T1000 (cell line): ENCODE measurements at places on chromosomes 7 and 10.

- DNase-seq = no peak
These were observed 55.0 kb downstream of the ST7 start for GRCh38 chr7:117008118-117008885.

- no peak for DNase-seq
These were observed 36.4 kb downstream of the VCL start for GRCh38 chr10:74034301-74034700.

GRCh38 chr10:30422981-30423654, 10.9 kb upstream of the MAP3K8 start:
- no peak for DNase-seq

DNA sequence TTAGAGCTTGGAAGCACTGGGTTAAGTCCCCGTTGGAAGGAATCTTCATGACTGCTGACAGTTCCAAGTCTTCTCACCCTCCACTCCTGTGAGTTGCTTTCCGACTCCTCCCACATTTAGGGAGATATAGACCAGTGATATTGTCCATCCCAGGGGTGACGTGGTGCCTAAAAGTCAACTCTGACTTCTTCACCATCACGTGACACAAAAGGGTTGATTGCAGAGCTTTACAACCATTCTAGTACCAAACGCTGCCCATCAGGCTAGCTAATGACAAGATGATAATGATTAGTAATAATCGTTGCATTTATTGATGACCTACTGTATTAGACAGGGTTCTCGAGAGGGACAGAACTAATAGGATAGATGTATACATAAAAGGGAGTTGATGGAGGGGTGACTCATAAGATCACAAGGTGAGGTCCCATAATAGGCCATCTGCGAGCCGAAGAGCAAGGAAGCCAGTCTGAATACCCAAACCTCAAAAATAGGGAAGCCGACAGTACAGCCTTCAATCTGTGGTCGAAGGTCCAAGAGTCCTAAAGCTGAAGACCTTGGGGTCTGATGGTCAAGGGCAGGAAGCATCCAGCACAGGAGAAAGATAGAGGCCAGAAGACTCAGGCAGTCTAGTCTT, 85.3 kb upstream of the CARD11 start:
- DNase-seq = no peak

- DNase-seq = no peak
These were observed 8.2 kb downstream of the MTG1 start for GRCh38 chr10:133401981-133402725.

DNA sequence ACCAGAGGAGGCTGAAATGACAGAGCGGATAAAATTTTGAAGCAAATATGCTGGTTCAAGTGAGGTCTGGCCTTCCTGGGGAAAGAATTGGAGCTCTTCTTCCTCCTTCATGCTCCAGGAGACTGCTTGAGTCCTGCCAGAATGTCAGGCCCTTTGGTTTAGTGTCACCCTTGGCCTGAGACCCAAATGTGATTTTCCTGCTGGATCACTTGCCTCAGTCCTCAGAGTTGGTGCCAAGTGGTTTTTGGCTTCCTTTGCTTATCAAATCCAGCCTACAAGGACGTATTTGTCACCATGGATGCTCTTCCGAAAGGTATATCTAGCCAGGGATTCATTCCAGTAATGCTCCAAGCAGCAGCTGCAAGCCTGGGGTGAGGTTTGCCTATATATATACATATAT, 118.4 kb downstream of the PLPP4 start:
- DNase-seq = no peak

DNA sequence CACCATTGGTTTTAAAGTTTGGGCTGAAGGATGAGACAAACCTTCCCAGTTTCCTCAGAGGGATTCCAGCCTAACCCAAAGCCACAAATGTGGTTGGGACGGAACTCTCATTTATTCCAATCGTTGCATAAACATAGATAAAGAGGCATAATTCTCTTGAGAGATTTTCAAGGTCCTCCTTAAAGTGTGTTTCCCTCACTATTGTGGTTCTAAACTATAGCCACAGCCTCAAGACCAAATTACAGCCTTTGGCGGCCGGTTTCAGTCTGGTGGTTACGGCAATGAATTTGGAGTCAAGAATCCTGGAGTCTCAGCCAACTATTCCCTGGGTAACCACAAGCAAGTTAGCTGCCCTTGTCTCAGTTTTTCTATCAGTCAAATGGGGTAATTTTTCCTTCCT, 42.6 kb downstream of the SEM1 start:
- DNase-seq = no peak

DNA sequence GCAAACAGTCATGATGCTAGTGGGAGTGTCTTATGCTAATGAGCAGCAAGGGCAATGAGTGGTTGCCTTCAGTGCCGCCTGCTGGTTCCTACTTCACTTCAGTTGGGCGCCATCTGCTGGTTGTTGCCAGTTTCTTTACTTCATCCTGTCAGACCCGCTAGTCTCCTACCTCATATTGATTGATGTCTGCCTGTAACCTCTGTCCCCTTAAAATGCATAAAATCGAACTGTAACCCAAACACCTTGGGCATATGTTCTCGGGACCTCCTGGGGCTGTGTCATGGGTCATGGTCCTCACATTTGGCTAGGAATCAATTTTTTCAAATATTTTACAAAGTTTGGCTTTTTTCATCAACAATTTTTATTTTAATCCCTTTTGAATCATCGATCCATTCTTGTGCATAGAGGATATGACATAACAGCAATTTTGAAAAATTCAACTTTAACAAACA, 62.8 kb upstream of the C7orf33 start:
- DNase-seq = no peak

DNA sequence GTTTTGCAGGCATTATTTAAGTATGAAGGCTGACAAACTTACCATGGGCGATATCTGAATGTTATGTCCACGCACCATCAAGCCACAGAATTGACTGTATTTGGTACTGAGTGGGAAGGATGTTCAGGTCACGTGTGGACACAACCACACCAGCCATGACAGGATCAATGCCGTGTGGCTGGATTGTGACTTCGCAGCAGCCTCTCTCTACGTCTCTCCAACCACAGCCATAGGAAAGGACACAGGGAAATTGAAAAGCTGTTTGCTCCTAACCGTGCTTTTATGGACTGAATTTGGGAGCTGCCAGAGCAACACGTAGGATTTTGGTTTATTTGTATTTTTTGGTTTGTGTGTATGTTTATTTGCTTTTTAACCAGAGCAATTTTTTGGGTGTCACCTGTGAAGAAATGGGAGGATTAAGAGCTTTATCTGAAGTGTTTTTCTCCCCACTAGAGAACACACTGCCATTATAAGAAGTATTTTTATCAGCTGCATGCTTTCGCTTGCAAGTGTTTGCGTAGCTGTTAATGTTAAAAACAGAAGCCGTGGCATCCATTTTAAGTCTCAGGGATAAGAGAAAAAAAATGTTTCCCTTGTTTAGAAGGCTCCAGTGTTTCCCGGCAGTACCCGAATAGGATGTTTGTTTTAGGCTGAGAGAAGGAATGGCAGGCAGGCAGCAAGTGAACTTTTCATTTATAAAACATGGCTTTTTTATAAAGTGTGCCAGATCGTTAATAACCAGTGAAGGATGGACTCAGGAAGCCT, 401.1 kb upstream of the NFE2L3 start:
- DNase-seq = no peak

GRCh38 chr10:104334561-104334960, 3.7 kb downstream of the ITPRIP start:
- no peak for DNase-seq
